ENCODE measurements at places on chromosomes 12 and 14. TPM values are rescaled to one million over a fixed set of nuclear protein-coding genes. Genes with fewer than 3 reads are reported as not detected.

GRCh38 chr12:119660076-119660475, 7.9 kb upstream of the PRKAB1 start:
- no peak for DNase-seq
- H3K4me1 ChIP-seq, result peaks cover 3% of the 10 kb centered on the region
- no peaks in the 10 kb centered on the region for H3K36me3 ChIP-seq

GRCh38 chr12:6124411-6125309, at the start of gene VWF:
Gene VWF, minus strand, starts transcription at chr12:6124670. Its CDS starts 1,474 bp downstream, at chr12:6123196.
- H3K4me3 ChIP-seq, result no peak within 1 kb of the TSS
- H3K27me3 ChIP-seq, result peaks cover 23% of the 10 kb centered on the region
- H3K36me3 ChIP-seq, result no peaks in the 10 kb centered on the region
- no peak within 1 kb of the TSS for H3K27ac ChIP-seq
- no peak for DNase-seq
- H3K4me1 ChIP-seq, result no peaks in the 10 kb centered on the region

- peaks cover 24% of the 10 kb centered on the region for H3K36me3 ChIP-seq
- H3K4me1 ChIP-seq, result peaks cover 77% of the 10 kb centered on the region
- DNase-seq, result no peak
- peak overlapping the region; percentile 46 for H3K27ac ChIP-seq
- H3K27me3 ChIP-seq, result no peaks in the 10 kb centered on the region
Measured at GRCh38 chr14:61703342-61704129, 8.2 kb downstream of the HIF1A start.

The POTEM gene
- total RNA-seq, result not detected

The SYNE3 gene
- total RNA-seq, result 104 TPM

The MGAT4C gene
- not detected for total RNA-seq

The CD163 gene
- 0.07 TPM for total RNA-seq

The RNFT2 gene
- 7.5 TPM for total RNA-seq

The C12orf75 gene
- total RNA-seq, result 37.1 TPM
